ENCODE measurements at places on chromosomes 4 and X. TPM values are rescaled to one million over a fixed set of nuclear protein-coding genes. Genes with fewer than 3 reads are reported as not detected.

KCNIP4 gene
- not detected for total RNA-seq

PABPC1L2B gene
- not detected for total RNA-seq

USP26 gene
- not detected for total RNA-seq

PDE6B gene
- total RNA-seq = 1.8 TPM

GABRG1 gene
- total RNA-seq = not detected

KIAA1210 gene
- not detected for total RNA-seq

DOCK11 gene
- 0.86 TPM for total RNA-seq

BTK gene
- total RNA-seq = 0.13 TPM

AFF2 gene
- not detected for total RNA-seq

MFAP3L gene
- 0.35 TPM for total RNA-seq

NXF2 gene
- not detected for total RNA-seq

IL21 gene
- not detected for total RNA-seq

SMIM9 gene
- not detected for total RNA-seq

CTSO gene
- 6.7 TPM for total RNA-seq

FABP2 gene
- total RNA-seq = not detected

UGT2B11 gene
- total RNA-seq = not detected

MAGEA2 gene
- total RNA-seq = not detected

UGT2B17 gene
- total RNA-seq = not detected

MAGEB2 gene
- total RNA-seq = not detected

SHISA3 gene
- total RNA-seq = 12.0 TPM

NSG1 gene
- 1.0 TPM for total RNA-seq

Measured in endothelial cell of umbilical vein (primary cell).